Thoracic aorta (tissue), 2 donors: ENCODE measurements at places on chromosomes 4 and X.

DNA sequence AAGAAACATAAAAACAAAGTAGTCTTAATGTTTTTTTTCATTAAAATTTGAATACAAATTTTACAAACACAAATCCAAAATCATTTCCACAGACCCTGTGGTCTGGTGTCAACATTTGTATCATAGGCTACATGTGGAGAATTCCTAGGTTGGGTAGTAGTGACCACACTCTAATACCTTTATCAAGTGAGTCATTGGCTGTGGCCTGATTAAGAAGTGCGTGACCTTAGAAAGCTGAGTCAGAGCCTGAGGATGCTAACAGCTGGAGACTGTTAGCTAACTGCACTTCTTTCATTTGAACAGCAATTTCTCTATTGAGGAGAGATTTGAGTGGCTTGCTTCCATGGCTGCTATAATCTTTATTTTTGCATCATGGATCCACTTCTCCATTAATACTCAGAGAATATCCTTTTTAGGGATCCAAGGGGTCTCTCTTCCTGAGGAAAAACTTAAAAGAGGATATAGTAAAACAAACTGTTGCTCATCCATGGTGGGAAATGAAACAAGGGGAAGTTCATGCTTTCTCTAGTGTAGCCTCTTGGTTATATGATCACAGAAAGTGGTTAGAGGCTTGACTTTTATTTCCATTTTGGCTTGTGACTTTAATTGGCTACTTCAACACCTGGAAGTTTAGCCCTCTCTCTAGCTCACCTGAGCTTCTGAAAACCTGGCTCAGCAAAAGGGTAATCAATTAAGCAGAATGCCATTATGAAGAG lies 335.8 kb downstream of the PABPC4L start:
- no peak for DNase-seq

- DNase-seq: no peak
Observed at GRCh38 chr4:83440899-83441298, 14.7 kb downstream of the HELQ start.

GRCh38 chr4:97072666-97073065 lies 1070.6 kb downstream of the STPG2 start:
- no peak for DNase-seq

DNA sequence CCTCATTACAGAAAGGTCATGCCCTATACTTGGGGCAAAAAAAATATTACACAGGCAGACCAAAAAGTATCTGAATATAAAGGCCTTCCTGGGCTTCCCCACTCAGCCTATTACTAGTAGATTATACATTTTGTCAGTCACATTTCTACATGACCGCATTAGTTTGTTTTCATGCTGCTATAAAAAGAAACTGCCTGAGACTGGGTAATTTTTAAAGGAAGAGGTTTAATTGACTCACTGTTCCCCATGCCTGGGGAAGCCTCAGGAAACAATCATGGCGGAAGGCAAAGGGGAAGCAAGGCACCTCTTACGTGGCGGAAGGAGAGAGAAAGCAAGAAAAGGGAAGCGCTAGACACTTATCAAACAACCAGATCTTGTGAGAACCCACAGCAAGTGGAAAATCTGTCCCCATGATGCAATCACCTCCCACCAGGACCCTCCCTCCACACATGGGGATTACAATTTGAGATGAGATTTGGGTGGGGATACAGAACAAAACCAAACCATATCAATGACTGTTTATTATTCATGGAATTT lies 1312.0 kb downstream of the PCDH7 start:
- DNase-seq: no peak

DNA sequence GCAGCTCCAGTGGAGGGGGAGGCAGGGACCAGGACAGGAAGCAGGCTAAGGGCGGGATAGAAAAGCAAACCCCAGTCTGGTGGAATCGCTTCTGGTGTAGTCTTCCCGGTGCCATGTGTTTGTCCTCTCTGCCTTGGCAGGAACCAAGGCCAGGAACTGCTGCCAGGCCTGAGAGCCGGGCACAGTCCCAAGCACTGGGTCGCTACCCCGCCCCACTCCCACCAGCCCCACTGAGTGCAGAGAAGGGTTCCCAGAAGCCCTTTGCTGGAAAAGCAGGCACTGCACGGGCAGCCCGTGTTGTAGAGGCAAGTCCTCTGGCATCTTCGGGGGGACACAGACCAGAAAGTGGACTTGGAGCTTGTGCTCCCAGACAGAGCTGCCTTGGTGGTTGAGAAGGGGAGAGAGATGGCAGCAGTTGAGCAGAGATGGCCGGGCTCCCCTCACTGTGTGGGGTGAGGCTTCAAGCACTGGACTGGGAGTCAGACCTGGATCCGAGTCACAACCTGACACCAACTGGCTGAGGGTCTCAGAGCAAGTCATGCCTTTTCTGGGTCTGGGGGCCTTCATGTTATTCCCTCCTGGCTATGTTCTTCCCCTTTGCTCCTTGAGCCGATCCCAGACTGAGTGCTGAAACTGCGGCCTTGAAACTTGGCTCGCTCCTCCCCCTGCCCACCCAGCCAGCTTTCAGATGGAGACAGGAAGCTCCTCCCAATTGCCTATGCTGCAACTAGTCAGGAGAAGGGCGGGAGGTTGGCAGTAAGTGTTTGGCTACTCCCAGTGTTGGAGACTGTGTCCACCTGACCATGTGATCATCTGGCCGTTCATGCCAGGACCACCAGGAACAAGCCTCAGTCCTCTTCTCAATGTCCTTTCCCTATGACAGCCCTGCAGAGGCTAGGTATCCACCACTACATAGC lies 59.7 kb upstream of the MTM1 start:
- DNase-seq: peak; percentile 25

- no peak for DNase-seq
Observed at GRCh38 chr4:77355731-77356130, 198.7 kb downstream of the CCNG2 start.

DNA sequence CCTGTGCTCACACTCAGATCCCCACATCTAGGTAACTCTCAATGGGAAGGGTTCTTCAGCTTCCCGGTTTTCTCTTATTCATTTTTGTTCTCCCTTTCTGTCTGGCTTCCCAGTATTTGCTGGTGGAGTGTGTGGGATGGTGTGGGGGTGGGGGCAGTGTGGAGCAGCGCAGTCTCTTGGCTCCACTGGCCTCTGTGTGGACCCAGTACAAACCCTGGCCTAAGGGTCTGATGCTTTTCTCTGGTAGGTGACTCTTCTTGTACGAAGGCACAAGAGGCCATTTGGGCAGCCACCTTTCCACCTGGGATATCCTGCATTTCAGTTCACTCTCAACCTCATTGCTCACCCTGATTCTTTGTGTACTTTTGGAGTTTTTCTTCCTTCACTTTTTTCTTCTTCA lies 71.3 kb downstream of the NBDY start:
- DNase-seq: no peak

DNA sequence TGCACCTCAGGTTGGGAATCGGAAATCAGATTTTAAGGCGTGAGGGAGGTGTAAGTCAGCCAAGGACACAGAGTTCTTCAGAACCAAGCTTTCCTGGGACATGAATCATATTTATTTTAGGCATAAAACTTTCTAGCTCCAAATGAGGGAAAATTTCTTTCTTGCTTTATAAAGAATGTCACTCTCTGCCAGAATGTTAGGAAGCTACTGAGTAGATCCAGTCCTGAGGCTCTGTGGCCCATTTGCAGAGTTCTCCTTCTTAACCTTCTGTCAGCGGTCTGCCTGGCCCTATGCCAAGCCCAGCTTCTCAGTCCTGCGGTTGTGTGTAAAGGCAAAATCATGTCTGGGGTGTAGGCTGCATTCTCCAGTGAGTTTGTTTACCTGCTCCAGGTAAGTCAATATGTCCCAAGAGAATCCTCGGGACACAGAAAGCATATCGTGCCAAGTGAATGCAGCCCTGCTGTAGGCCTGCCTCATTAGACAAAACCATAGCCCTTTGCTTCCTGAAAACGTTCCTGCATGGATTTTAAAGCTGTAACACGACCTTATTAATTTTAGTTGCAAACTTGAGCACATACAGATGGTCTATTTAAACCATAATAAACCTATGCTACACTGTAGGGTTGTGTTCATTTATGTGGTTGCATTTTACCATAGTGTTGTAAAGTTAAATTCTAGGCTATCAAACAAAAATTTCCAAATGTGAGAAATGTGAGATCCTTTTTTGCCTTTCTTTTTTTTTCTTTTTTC lies 29.2 kb upstream of the CCNI start:
- DNase-seq: peak; percentile 48
